ENCODE measurements at places on chromosomes 2 and 18. TPM values are rescaled to one million over a fixed set of nuclear protein-coding genes. Genes with fewer than 3 reads are reported as not detected.

The TCF7L1 gene
- total RNA-seq = 10.9 TPM

The TUBB8B gene
- not detected for total RNA-seq

The UGT1A8 gene
- 0.05 TPM for total RNA-seq

The XIRP2 gene
- total RNA-seq = not detected

The GCKR gene
- total RNA-seq = not detected

The SLC5A7 gene
- total RNA-seq = not detected

The POTEC gene
- total RNA-seq = not detected

The TMEFF2 gene
- total RNA-seq = 0.40 TPM

The CENPA gene
- total RNA-seq = 52.2 TPM

The STEAP3 gene
- total RNA-seq = 54.0 TPM

The AP1S3 gene
- total RNA-seq = 28.6 TPM

The RAX gene
- not detected for total RNA-seq

The CNOT11 gene
- total RNA-seq = 39.1 TPM

The DAPL1 gene
- total RNA-seq = not detected

The ALK gene
- not detected for total RNA-seq

The UCN gene
- 0.61 TPM for total RNA-seq

The PPP1R1C gene
- 0.86 TPM for total RNA-seq

The PRKAG3 gene
- not detected for total RNA-seq

The CCDC74A gene
- total RNA-seq = 15.0 TPM

The ITPRIPL1 gene
- total RNA-seq = not detected

The CNTNAP5 gene
- not detected for total RNA-seq

The GAL3ST2 gene
- total RNA-seq = 0.25 TPM

The SPEG gene
- 7.0 TPM for total RNA-seq

The CGREF1 gene
- total RNA-seq = 6.9 TPM

The LYPD6B gene
- 0.10 TPM for total RNA-seq

The INPP4A gene
- total RNA-seq = 9.3 TPM

The ALLC gene
- total RNA-seq = not detected

The CAPN14 gene
- total RNA-seq = 0.05 TPM

The ABCB11 gene
- 0.02 TPM for total RNA-seq

The MC4R gene
- not detected for total RNA-seq

The CCL20 gene
- total RNA-seq = 7.8 TPM

The XPO1 gene
- 116 TPM for total RNA-seq

The FAM237A gene
- not detected for total RNA-seq

The NRP2 gene
- total RNA-seq = 134 TPM
